ENCODE measurements at places on chromosomes 2 and 18.
A peak's percentile ranks its signal among the peaks of the same experiment; 100 is the strongest.

DNA sequence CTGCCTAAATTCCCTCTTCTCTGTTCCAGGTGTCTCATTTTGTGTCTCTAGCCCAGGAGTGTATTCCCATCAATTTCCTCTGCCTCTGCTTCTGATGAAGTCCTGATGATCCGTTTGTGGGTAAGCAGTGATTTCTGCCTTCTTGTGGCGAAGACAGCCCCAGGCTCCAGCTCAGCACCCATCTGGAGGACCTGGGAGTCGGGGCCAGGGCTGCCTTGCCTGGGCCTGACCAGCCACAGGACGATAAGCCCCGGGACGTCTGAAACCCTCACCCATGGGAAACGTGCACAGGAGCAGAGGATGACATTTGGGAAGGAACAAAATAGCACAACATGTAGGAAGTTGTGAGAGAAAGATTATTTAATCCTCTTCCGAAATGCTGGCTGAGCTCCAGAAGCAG, 206.9 kb downstream of the FBXO15 start:
- no peak for DNase-seq

GRCh38 chr2:97693476-97693875, 19.9 kb upstream of the ZAP70 start:
- DNase-seq, result no peak

GRCh38 chr2:105869341-105869740, 124.6 kb downstream of the NCK2 start:
- no peak for DNase-seq

- no peak for DNase-seq
These were observed 119.0 kb downstream of the KIAA1328 start for GRCh38 chr18:36947820-36948348.

DNA sequence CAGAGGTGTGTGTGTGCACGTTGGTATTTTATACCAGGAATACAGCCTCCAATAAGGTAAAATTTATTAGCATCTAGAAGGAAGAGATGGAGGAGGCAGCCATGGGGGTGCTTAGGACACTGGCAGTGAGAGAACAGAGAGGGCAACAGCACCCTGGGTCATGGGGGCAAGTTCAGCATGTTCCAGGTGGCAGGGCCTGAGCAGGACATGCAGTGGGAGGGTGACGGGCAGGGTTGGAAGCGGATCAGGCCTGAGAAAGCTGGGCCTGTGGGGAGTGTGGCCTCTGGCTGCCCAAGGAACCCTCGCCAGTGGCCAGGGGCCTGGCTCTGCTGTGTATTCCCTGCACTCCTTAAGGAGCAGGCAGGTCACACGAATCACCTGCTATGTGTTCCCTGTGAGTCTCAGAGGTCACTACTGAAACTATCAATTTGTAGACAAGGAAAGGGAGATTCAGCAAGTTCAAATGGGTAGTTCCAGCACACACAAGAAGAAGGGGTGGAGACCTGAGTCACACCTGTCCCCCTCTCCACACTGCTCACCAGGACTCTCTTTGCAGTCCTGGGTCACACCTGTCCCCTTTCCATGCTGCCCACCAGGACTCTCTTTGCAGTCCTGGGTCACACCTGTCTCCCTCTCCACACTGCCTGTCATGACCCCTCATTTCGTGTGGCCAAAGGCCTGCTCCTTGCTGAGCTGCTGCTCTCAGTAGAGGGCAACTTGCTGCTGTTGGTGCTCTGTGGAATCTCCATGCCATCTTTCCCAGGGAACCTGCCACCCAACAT, 463.9 kb upstream of the HS6ST1 start:
- no peak for DNase-seq

DNA sequence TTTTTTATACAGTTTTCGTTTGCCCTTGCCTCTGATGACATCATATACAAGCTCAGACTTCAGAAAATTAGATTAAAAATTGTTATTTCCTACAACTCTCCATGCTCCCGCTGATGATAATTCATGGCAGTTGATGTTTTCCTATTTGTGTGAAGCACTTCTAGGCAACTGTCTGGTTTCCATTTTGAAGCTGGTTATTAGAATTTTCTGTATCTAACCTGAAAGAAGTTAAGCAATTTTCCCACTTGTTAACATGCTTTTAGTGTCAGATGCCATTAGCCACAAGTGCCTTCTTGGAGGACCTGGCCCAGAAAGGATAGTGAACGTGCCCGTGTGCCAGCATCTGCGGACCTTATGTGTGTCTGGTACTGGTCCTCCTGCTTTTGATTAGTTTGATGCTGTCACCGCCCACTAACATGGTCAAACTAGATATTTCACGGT, 347.6 kb upstream of the RAB12 start:
- no peak for DNase-seq

DNA sequence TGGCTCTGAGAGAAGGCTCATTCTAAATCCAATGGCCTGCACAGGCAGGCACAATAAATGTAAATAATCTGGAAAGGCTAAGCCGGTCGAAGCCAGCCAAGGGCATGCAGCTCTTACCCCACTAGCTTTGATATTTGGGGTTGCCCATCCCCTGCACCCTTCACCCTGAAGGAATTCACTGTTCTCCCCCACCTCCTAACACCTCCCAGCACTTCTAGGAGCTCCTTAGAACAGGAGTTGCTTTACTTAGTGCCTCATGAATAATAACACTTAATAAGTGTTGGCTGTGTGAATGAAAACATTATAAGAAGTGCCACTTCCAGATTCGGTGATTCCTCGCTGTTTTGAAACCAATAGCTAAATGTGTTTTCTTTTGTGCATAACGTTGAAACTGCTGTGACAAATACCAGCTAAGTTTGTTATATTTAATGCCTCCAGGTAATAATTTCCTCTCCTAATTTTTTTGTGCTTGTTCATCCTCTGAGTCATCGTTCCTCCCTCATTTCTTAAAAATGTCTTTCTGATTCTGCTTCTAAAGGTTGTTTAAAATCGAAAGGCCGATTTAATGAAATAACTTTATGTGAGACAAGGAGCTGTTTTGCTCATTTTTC, 458.8 kb downstream of the METTL4 start:
- DNase-seq, result no peak

DNA sequence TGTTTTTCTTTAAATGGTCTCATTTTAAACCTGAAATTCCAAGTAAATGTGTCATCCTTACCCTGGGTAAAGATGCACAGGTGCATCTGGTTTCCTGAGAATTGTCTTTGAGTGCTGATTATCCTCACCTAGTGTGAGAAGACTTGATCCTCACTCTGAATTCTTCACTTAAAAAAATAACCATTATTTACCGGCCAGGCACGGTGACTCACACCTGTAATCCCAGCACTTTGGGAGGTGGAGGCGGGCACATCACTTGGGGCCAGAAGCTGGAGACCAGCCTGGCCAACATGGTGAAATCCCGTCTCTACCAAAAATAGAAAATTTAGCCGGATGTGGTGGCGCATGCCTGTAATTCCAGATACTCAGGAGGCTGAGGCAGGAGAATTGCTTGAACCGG, 9.9 kb upstream of the WNT6 start:
- no peak for DNase-seq

DNA sequence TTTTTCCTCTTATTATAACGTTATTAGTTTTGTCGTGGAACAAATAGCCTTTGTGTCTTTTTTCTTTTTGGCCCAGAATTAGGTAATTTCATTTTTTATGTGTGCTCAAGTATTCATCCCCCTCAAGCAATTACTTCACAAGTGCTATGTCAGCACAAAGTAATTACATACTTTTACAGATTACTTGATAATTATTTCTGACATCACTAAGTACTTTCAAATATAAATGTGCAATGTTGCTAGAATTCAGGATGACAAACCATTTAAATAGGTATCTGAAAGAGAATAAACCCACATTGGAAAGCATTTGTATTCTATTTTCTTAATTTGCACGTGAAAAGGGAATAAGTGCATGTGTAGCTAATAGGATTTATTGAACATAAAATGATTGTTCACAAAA, 238.2 kb downstream of the CDH7 start:
- DNase-seq, result peak; percentile 70

DNA sequence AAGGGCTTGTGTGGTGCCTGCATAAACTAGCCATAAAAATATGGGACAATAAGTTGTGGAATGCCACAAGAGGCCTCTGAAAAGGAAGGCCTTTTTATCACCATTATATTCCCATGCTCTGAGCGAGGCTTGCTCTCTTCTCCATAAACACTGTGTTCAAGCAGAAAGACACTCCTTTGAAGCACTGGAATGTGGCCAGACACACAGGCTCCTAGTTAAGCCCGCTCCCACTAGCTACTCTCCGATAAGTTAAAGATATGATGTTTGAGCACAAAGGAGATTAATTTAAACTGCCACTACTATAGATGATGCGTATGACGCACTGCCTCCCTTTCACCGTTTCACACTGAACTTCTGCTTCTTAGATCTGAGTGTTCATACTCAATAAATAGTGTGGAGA, 188.7 kb upstream of the TWIST2 start:
- DNase-seq, result no peak

- no peak for DNase-seq
These were observed 16.2 kb upstream of the STEAP3 start for GRCh38 chr2:119207447-119207846.

DNA sequence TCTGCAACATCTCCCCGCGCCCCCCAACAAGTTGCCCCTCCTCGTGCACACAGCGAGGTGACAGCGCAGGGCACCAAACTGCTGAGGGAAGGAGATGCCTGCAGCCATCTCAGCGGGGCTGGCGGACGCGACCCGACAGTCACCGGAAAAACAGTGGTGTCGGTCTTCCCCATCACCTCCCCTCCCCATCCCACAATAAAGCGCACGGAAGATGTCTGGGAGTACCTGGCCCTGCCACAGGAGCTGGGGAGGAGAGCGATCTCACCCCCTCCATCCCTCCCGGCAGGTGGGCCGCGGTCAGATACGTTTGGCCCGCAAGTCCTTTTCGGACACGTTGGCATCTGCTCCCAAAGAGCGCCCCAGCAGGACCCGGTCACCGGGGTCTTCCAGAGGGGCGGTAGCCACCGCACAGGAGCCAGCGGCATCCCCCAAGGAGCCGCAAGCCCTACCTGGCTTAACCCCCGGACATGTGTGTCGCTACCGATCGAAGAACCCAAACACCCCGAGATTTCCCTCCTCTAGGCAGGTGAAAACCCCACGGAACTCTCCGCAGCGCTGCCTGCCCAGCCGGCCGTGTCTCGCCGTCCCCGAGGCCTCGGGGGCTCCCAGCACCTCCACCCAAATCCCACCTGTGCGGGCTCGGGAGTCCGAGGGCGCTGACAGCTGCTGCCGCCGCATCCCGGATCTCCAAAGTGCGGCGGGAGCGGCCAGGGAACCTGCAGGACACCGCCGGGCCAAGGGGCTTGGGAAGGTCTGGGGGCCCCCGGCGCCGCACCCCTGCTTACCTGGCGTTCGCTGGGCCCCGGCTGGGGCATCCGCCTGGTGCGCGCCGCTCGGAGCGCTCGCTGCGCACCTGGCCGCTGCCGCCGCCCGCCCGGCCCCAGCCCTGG, 657 bp downstream of the ATP8B1 start:
- no peak for DNase-seq

DNA sequence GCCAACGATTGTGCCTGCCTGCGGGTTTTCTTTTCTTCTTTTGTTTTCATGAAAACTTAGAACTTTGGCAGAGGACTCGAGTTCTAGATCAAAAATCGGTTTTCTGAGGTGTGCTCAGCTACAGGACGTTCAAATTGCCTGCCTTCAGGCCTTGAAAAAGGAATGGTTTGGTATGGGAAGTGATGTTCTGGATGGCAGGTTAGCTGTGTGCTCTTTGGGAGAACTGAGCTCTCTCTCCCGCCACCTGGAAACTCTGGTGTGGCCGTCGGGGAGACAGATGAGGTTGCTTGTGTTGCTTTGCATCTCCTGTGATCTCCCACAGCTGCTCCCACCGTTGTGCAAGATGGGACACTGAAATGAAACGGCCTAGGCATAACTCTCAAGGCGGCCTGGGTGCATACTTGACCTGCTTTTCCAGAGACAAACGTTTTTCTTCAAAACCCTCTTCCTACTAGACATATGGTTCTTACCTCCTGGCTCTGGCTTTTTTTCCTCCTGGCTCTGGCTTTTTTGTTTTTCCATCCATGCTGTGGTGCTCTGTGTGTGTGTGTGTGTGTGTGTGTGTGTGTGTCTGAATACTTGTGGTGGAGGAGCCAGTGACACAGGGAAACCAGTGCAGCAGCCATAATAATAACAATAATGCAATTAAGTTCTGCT, 2.0 kb downstream of the FMNL2 start:
- no peak for DNase-seq

DNA sequence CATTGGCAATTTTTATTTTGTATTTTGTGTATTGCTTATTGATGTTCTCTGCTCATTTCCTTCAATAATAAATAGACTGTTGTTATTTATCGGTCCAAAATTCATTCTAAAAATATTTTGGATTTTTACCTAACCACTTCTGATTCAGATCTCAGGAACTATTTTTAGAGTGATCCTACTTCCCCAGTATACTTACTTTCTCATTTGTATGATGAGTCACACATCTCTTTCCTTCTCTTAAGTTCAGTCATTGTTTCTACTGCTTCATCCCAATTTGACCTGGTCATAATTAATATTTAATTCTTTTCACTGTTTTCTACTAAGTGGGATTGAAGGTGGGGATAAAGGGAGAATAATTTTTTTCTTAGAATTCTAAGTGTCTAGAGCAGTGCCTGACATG, 75.1 kb downstream of the AGPS start:
- DNase-seq, result no peak

DNA sequence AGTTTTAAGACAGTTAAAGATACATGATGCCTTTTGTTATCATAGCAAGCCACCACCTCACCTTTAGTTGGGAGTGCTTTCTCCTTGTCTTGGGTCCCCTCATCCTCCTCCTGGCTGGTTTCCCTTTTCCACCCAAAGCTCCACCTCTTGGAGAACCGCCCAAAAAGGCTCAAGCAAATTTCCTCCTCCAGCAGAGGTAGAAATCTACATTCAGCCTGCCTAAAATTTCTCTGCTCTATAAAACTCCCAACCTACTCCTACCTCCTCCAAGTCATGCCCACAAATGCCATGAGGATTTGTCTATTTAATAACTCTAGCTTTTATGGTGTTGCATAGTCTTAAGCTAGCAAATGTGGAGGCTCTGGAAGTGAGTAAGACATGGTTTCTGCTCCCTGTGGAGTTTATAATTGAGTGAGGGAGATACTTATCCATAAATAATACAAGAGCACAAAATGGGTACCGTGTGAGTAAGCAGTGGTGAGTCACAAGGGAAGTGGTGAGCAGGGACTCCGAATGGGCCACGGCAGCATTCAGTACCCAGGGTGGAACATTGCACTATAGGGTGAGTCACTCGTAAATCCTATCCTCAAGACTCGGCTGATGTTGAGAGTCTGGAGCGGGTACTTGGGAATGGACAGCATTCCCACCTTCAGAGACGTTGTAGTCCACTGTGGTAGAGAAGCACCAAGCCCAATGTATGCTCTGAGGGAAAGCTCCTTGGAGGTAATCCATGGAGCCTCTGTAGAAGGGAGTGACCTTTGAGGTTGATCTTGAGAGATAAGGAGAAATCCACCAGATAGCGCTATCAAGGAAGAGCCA, 146.3 kb downstream of the RTN4 start:
- peak; percentile 20 for DNase-seq

- DNase-seq, result no peak
These were observed 140.2 kb downstream of the SH3BP4 start for GRCh38 chr2:235091983-235092382.

GRCh38 chr2:162521871-162522650, 178.1 kb downstream of the GCA start:
- DNase-seq, result no peak

GRCh38 chr2:163604941-163605555, 130.8 kb downstream of the FIGN start:
- no peak for DNase-seq

Data from SK-N-MC (cell line).